ENCODE measurements at places on chromosomes 3 and 15.

DNA sequence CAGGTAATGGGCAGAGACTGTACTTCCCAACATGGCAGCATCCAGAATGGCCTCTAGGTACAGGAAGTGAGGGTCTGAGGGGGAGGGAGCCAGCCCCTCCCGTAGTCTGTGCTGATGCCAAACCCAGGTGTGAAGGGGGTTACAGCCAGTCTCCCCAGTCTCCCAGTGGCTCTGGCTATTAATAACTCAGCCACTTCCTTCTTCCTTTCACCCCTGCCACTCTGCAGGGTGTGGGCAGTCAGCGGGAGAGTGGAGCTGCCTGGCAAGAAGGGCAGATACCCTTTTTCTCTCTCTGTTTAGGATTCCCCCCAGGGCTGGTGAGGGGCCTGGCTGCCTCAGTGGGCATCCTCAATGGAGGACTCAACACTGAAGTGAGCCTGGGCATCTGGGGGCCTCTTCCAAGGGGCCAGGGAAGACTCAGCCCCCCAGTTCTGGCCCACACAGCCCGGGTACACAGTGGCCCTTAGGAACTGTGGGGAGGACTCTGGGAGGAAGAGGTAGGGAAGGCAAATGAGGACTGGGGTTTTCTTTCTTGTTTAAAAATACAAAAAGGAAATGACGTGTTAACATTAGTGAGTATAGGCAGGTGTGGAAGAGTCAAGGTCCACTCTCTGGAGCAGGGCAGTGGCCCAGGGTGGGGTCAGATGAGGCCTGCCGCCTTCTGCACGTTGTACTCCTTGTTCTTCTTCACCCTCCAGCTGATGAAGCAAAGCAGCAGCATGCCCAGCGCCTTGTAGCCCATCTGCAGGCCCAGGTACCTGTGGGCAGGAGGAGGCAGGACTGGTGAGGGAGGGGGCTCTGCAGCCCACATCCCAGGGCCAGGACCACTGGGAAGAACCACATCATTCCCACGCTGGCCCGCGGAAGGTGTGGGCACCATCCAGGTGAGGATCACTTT is 38.6 kb upstream of the RAB6B start:
- no peak for DNase-seq

- no peak for DNase-seq
These were observed 116.0 kb downstream of the UACA start for GRCh38 chr15:70647396-70647795.

- DNase-seq, result no peak
These were observed 332.7 kb upstream of the ADAMTS9 start for GRCh38 chr3:65020281-65021160.

- no peak for DNase-seq
These were observed 979.0 kb downstream of the ROBO1 start for GRCh38 chr3:78788839-78789238.

GRCh38 chr3:40043444-40043755 is 234.0 kb downstream of the MYRIP start:
- no peak for DNase-seq

DNA sequence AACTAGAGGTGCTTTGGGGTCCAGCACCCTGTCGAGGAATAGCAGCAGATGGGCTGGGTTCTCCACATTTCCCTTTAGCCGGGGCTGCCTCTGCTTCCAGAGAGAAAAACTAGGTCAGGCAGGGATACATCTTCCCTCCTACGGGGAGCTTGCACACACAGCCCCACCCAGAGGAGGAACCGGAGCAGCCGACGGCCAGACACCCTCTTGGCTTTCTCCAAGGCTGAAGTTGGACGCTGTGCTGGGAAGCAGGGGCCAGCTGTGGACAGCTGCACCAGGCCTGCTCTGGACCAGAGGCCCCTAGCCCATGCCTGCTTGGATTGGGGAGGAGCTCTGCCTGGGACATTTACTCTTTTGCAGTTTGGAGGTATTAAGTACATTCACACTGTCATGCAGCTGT is 44.7 kb upstream of the NR2C2 start:
- DNase-seq, result no peak

- DNase-seq, result no peak
These were observed 53.7 kb downstream of the NR1I2 start for GRCh38 chr3:119835556-119835955.

- DNase-seq, result no peak
These were observed 1.5 kb downstream of the MEGF11 start for GRCh38 chr15:66251790-66252684.

- DNase-seq, result no peak
These were observed 264.0 kb upstream of the SLITRK3 start for GRCh38 chr3:165459924-165460835.

DNA sequence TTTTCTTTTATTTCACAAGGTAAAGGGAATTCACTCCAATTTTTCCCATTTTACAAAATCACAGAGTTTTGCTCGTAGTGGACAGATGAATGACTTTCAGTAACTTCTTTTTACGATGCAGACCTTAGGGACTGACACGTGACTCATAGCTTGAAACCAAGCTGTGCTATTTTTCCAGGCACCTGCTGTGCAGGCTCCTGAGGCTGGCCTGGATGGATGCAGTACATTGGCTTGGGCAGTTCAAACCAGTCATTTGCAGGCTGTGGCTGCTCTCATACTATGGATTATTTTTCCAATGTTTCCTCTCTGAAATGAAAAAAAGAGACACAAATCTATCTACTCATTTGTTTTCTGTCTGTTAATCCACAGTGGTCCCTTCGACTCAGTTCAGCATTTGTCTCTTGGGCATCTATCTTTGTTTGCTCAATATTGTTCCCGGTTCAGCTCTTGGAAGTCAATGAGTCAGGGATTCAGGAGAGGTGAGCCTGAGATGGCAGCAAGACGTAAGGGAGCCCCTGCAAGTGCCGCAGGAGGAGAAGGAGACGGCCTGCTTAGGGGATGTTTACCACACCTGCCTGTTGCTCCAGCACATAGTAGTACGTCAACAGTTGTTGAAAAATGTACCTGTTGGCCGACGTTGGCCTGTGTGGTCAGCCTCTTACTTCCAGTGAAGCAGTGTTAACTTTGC is 92.8 kb downstream of the SV2B start:
- DNase-seq, result no peak

DNA sequence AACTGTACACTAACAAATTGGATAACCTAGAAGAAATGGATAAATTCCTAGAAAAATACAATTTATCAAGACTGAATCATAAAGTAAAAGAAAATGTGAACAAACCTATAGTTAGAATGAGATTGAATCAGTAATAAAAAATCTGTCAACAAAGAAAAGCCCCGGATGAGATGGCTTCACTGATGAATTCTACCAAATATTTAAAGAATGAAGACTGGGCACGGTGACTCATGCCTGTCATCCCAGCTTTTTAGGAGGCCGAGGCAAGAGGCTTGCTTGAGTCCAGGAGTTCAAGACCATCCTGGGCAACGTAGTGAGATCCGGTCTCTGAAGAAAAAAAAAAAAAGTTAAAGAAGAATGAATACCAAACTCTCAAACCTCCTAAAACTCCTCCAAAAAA is 17.7 kb upstream of the AP4E1 start:
- DNase-seq, result no peak

DNA sequence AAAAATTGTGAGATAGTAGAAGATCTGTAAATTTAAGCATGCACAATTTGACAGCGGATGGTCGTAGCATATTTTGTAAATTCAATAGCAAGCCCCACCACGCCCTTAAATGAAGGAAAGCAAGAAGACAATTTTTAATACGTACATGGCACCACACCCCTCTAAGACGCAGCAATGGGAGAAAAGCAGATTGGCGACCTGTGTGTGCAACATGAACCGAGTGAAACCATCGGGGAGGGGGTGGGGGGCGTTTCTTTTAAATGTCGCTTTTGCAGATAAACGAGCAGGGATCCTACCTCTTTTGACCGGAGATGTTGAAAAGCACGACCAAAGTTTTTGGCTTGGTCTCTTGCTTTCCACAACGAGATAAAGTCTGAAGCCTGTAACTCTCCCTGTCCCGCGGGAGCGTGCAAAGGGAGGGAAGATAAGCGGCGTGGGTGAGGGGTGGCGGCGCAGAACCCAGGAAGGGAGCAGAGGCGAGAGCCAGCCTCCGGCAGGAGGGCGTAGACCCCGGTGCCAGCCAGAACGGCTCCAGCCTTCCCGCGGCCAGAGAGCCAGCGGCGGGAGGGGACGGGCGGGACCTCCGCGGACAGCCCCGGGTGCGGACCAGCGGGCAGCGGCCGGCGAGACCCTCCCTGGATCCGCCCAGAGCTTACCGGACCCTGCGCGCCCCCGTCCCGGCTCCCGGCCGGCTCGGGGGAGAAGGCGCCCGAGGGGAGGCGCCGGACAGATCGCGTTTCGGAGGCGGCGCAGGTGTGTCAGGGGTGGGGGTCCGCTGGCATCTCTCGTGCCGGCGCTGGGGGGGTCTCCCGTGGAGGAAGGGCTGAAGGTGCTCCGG is at the start of gene CHL1:
Gene CHL1, plus strand, starts transcription at position 453 of the 838 bp plus-strand sequence. CDS start 123,014 bp downstream, outside the sequence.
- no peak for DNase-seq

- no peak for DNase-seq
These were observed 4.5 kb upstream of the SCG5 start for GRCh38 chr15:32636908-32637567.

GRCh38 chr15:32763295-32763694 is 45.5 kb downstream of the GREM1 start:
- DNase-seq, result no peak

DNA sequence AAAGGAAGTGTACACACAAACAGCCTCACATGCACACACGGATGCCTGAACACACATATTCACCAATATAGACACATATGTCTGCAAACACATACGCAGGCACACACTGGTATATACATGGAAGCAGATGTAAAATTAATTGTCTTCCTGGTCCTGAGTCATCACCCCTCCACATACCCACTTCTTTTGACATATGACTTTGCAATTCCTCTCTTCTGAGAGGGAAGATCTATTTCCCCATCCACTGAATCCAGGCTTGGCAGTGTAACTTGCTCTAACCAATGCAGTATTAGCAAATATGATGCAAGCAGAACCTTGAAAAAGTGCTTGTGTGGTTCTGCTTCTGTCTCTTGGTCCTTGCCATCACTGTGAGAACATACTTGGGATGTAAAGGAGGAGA is 76.8 kb upstream of the HRH1 start:
- DNase-seq, result peak; percentile 48

- no peak for DNase-seq
These were observed 2.7 kb downstream of the RPL22L1 start for GRCh38 chr3:170867143-170867937.

Data from GM04504 (cell line).